Fibroblast of the aortic adventitia (primary cell): ENCODE measurements at places on chromosomes 11 and 22. TPM values are rescaled to one million over a fixed set of nuclear protein-coding genes. Genes with fewer than 3 reads are reported as not detected.

The OR52E4 gene
- not detected in 2 replicates for total RNA-seq

The P2RY2 gene
- 0.18 TPM in 1 of 2 replicates, not detected in the other for total RNA-seq

The SNX32 gene
- total RNA-seq: 1.6 and 3.3 TPM in 2 replicates

The APOL1 gene
- 10.3 and 29.4 TPM in 2 replicates for total RNA-seq

The LARGE1 gene
- total RNA-seq: 15.0 and 124 TPM in 2 replicates

The FXYD2 gene
- total RNA-seq: not detected in 2 replicates

The GRM5 gene
- under 0.01 TPM in 1 of 2 replicates, not detected in the other for total RNA-seq

The CBLIF gene
- not detected in 2 replicates for total RNA-seq

DNA sequence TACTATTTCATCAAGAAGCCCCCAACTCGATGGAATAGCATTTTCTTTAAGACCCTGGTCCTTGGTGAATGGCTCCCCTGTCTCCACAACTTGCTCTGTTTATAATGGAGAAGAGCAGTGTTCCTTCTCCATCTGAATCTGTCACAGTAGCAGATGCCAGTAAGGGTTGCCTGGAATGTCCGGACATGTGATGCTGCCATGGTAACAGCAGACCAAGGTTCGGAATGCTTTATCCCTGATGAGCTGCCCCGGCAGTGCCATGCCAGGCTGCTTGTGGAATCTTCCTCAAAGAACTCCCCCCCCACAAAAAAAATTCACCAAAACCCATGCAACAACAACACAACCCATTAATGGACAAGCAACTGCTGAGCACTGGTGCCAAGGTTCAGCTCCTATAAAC is 72.5 kb downstream of the KCNC1 start:
- no peak for DNase-seq

DNA sequence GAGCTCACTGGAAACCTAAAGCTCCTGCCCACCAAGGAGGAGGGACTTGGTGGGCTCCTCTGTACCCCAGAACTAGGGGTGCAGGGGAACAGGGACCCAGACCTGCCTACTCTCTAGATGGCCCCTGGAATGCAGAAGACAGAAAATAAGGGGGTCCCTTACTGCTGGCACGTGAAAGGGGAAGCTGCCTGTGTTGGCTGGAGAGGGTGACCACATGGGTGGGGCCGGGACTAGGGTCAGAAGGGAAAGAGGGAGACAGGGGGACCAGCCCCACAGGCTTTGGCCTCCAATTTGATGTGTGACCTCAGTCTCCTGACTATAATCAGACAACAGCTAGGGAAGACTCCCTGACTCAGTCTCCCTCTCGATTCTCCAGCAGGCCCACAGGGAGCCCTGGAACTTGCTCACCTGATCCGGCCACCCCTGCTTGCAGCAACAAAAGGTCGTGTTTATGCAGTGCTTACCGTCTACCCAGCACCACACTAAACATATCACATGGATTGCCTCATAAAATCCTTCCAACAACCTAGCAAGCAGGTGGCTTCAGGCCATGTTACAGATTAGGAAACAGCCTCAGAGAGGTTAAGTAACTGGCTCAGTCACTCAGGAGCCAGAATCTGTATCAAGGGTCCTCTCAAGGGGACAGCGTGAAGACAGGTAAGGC is 10.2 kb downstream of the ARAP1 start:
- DNase-seq: peak; percentile 23

DNA sequence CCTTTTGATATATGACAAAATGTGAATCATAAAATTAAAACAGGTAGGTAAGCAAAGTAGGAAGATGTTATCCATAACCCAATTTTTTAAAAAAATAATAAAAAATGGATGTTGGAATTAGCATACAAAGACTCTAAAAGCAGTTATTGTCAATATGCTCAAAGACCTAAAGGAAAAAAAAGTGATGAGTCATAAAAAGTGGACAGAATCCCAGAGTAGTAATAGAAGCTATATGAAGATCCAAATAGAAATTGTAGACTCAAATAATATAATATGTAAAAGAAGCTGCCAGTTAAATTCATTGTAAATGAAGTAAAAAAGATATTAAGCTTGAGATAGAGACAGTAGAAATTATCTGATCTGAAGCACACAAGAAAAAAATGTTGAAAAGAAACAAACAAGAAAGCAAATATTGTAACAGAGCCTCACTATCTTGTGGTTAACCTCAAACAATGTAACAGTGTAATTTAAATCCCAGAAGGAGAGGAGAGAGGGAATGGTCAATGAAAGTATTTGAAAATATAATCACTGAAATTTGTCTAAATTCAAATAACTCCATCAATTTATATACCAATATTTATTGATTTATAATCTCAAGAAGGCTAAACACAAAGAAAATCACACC is 773.4 kb upstream of the RAG2 start:
- DNase-seq: no peak

DNA sequence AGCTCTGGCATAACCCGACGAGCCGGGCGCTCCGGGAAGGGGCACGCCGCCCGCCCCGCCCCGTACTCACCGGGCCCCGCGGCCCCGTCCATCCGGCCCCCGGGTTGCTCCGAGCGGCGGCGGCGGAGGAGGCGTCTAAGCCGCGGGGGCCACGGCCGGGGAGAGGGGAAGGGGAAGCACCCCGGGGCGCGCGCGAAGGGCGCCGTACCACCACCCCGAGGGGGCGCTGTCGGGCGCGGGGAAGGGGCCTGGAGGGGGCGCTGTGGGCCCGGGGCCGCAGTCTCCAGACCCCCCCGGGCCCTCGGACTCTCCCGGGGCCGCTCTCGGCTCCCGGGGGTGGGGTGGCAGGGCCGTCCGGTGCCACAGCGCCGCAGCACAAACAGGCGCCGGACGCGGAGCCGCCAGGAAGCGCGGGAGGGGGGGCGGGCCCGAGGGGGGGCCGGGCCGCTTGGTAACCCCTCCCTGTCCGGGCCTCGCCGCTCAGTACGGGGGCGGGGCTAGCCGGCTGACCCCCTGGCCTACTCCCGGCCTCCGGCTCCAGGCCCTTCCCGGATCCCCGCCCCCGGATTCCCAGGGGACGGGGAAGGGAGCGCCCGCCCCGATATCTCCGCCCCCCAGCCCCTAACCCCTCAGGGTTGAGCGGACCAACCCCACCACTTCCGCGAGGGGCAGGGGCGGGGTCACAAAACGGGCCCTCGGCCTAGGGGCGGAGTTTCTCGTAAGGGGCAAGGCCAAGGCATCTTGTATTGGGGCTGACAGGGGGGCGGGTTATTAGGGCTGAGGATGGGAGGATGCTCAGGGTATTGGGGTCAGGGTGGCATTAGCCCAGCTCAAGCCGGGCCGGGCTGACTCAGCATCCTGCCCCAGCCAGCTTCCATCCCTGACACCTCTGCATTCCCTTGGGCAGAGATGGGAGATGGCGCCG is at the start of the genes EML3 and ROM1:
Gene EML3 (minus strand): TSS at position 410 of the 925 bp plus-strand sequence. CDS start 318 bp downstream, at position 92.
Gene ROM1 (plus strand): TSS at position 892 of the 925 bp plus-strand sequence. CDS start 25 bp downstream, at position 917.
- peak; percentile 87 for DNase-seq

- DNase-seq: no peak
Measured at GRCh38 chr22:50298937-50299784, 8.3 kb downstream of the PLXNB2 start.

DNA sequence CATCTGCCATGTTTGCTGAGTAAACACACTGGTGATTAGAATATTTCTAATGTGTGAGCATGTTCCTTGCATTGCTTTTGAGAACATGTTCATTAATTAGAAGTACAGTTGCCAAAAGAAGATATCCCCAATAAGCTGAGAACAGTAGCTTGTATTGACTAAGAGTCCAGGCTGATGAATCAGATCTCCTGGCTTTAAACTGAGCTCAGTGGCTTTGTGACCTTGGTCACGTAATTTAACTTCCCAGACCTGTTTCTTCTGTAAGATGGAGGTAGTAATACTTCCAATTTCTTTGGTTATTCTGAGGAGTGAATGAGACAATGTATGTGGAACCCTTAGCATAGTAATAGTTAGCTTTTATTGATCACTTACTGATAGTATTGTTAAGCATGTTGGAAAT is 61.9 kb downstream of the CYB5R2 start:
- no peak for DNase-seq

DNA sequence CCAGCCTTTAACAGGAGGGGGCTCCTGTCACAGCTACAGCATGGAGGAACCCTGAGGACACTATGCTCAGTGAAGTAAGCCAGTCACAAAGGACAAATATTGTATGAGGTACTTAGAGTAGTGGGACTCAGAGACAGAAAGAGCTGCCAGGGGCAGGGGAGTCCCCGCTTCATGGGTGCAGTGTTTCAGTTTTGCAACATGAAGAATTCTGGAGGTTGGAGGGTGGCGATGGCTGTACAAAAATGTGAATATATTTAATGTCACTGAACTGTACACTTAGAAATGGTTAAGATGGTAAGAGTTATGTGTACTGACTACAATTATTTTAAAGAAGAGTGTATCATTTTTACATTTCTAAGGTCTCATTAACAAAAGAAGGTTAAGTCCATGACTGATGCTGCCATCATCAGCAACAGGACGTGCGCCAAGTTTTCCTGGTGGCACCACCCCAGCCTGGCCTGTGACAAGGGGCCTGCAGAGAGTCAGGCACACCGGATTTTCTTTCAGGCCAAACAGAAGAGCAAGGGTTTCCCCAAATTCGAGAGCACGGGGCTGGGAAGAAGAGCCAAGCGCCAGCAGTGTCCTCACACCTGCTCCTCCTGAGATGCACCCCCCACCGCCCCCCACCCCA is 22.1 kb downstream of the YPEL1 start:
- DNase-seq: no peak

DNA sequence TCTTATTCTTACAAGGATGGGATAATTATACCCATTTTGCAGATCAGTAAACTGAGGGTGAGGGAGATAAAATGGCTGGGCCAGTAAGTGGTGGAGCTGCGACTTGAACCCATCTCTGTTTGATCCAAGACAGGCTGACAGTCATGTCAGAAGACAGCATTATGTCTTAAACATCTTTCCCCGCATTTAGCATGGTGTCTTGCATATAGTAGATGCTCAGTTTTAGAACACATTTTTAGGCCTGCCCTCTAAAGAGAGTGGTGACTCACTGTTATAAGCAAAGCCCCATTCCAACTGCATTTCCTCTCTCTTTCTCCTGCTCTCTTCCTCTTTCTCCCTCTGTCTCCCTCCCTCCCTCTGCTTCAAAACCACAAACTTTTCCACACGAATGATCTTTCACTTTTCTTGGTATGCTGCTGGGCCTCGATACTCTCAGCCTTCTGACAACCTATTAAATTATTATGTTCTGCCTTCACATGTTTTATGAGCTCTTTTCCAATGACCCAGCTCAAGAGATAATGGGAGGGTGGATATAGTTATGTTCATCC is 25.2 kb downstream of the CWC15 start:
- DNase-seq: peak; percentile 68

DNA sequence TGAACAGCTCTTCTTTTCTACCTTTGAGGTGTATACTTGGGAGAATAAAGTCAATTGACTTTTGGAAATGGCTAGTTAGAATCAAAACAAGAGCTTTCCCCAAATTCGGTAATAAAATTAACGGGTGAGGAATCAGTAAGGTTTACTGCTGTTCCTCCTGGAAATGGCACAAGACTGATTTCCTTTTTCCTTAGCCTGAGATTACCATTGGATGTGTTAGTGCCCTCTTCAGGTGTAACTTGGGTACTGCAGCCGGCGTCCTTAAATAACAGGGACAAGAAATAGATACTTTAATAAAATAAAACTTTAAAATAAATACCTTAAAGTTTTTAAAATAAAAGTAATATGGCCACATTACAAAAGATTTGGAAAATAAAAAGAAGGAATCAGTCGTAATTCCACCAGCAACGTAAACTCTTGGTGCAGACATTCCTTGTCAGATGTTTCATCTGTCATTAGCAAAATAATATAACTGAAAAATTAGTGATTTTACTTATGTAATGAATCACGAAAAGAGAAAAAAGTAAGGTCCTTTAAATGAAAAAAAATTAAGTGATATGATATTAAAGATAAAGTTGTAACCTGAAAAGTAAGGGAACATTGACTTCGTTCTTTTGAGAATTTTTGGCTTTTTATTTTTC is 29.7 kb downstream of the ZFTA start:
- peak; percentile 92 for DNase-seq

DNA sequence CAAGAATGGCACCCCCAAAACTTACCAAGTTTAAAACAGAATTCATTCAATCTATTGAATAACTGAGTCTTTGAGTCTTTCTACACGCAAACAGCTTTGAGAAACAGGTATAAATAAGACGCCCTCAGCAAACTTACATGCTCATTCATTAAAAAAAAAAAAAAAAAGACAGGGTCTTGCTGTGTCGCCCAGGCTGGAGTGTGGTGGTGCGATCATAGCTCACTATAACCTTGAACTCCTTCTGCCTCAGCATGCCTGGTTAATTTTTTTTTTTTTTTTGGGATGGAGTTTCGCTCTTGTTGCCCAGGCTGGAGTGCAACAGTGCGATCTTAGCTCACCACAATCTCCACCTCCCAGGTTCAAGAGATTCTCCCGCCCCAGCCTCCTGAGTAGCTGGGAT is 6.1 kb downstream of the PRR14L start:
- DNase-seq: no peak

DNA sequence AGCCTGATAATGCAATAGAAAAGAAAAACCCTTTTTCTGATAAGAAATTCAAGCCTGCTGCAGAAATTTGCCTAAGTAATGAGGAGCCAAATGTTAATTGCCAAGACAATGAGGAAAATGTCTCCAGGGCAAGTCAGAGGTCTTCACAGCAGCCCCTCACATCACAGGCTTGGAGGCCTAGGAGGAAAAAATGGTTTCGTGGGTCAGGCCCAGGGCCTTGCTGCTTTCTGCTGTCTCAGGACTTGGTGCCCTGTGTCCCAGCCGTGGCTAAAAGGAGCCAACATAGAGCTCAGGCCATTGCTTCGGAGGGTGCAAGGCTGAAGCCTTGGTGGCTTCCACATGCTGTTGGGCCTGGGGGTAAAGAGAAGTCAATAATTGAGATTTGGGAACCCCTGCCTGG is 131.3 kb downstream of the LARGE1 start:
- no peak for DNase-seq

DNA sequence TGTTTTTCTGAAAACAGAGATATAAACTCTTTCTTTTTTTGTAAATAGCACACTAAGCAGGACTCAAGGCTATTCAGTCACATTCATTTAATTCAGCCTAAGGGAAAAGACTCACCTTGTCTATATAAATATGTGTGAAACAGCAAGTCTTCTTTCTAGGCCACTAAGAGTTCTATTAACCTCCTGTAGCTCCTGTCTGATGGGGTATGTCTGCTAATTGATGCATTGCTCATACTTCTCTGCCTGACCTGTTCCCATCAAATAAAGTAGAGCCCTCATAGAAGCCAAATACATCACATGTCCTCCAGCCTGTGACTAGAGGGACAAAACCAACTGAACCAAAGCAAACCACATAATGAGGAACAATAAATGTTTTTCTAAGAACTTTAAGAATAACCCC is 68.2 kb downstream of the MSANTD4 start:
- DNase-seq: no peak

DNA sequence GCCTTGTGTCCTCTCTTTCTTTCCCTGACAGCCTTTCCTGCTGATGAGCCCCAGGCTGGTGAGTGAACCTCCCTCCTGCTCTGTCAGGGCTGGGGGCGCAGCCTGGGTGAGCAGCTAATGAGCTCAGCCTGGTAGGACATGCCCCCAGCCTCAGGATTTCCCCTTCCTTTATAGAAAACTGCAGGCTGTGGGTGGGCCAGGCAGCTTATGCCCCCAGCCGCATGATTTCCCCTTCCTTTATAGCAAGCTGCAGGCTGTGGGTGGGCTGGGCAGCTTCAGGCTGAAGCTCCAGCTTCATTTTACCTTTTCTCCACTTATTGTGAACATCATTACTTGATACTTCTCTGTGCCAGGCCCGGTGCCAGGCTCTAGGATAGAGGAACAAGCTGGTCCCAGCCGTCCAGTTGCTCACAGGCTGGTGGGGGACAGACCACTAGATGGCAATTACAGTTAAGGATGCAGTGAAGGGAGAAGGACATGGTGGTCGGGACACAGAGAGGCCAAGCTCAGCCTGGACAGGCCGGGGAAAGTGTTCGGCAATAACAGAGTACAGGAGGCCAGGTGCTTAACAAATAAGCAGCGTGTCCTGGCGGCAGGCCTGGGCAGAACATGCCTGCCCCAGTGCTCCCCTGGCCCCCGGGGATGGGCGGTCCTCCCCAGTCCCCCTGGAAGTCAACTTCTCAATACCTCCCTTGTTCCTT is 5.3 kb downstream of the LGALS12 start:
- no peak for DNase-seq
